Neuronal stem cell (in vitro differentiated cells): ENCODE measurements at places on chromosomes 2 and 18.

DNA sequence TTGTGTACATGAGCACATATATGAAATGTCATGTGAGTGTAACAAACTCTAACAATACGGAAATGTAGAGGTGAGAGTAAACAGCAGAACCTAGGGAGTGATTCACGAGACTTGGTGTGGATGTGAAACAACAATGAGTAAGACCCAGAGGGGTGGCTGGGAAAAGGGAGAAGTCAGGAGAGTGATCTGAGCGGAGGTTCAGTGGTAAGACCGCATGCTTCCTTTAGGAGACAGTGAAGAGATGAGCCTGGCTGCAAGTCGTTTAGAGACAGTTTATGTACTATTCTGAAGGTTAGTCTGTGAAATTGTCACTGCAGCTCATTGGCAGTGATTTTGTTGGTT, 150.6 kb downstream of the PRPF40A start:
- no peak for DNase-seq

DNA sequence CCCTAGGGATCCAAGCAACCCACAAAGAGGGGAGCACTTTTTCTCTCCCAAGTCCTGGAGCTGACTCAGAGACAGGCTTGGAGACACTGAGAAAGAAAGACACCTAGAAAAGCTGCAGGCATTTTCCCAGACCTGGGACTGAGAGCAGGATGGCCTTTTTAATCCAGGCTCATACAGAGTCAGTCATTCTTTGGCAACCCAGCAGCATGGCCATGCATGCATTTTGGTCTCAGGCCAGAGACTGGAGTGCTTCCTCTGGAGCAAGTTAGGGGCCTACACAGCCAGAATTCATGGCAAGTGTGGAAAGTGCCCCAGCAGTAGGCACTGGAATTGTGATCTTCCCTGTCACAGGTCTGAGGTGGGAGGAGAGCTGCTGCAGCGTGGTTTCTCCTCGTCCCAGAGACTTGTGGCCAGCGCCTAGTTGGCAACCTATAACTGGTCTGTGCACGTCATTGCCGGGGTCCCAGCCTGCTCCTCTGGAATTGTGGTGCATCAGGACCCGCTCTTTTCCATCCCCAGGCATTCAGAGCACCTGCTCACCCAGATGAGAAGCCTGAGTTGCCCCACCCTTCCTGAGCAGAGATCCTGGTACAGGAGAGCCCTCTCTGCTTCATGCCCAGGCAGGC, 231.9 kb upstream of the RAB6C start:
- DNase-seq, result no peak

- no peak for DNase-seq
These were observed 5.2 kb downstream of the GATA6 start for GRCh38 chr18:22174341-22175145.

GRCh38 chr18:50038448-50038847, 156.5 kb downstream of the MYO5B start:
- no peak for DNase-seq

DNA sequence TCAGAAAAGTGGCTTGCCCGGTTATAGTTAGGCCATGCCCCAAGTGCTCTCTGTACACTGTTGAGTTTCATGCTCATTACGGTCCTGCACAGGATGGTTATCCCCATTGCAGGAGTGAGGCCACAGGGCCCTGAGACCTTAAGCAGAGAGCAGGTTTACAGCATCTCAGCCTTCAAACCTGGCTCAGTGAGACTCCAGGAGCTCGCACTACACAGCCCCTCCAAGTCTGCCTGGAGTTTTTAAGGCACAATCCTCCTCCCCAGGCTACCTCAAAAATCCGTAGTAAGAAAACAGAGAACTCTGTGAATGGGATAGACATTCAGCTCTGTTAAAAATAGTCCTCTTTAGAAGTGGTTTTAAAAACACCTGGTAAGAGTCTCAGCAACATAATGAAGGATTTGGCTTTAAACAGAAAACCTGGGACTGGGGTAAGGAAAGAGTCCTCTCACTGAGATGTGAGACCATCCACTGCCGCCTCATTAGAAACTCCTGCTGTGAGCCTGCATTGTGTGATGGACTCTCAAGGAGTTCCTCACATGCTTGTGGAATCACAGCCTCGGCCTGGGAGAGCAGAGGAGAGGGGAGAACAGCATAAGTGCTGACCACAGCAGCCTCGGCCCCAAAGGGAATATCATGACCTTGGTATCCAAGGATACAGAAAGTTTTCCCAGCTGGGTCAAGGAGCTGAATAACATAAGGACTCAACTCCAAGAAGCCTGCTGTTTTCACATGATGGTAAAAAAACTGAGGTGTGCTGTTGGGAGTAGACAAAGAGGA, 214.8 kb downstream of the ATAD2B start:
- peak; percentile 45 for DNase-seq

GRCh38 chr2:23526114-23526513, 141.1 kb downstream of the KLHL29 start:
- no peak for DNase-seq

DNA sequence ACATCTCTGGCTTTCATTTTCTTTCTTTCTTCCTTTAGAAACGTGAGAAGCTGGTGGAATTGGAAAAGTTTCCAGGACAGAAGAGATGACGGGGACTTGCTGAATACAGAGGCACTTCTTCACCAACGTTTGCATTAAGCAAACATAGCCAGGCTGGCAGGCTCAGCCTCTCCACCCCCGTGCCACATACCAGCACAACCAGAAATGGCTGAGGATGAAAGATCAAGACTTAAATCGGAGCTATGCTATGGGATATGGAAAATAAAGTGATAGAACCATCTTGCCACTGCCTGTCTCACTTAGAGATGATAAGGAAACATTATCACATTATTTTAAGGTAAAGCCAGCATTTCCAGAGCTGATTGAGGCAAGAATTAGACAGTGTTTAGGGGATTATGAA, 483.3 kb downstream of the BCL11A start:
- no peak for DNase-seq

GRCh38 chr2:182047544-182047943, 61.9 kb downstream of the PPP1R1C start:
- no peak for DNase-seq

DNA sequence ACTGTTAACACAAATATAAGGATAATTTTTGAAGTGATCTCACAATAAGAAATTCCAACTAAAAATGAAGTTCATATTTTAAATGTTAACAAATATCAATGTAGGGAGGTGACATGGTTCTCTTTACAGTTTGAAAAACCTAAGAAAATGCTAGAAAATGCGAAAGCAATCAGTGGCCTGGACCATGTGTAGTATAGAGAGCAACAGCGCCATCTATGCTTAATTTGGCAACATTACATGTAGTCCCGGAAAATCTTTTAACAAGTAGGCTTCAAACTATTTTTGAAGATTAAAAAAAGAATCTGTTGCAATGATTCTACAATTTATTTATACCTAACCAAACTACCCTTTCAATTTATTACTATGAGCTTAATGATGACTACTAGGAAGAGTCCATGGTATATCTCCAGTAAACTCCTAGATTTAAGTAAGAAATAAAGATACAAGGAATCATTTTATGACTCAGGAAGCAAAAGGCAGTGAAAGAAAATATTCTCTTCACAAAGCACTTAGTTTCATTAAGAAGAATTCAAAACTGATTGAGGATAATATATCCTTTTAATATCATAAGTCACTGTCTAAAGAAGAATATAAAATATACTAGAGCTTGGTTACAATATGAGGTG, 33.3 kb downstream of the NDUFA10 start:
- peak; percentile 32 for DNase-seq

GRCh38 chr2:46051085-46051484, 246.1 kb upstream of the EPAS1 start:
- DNase-seq, result no peak

GRCh38 chr2:110815938-110816337, 83.6 kb downstream of the ACOXL start:
- DNase-seq, result no peak

DNA sequence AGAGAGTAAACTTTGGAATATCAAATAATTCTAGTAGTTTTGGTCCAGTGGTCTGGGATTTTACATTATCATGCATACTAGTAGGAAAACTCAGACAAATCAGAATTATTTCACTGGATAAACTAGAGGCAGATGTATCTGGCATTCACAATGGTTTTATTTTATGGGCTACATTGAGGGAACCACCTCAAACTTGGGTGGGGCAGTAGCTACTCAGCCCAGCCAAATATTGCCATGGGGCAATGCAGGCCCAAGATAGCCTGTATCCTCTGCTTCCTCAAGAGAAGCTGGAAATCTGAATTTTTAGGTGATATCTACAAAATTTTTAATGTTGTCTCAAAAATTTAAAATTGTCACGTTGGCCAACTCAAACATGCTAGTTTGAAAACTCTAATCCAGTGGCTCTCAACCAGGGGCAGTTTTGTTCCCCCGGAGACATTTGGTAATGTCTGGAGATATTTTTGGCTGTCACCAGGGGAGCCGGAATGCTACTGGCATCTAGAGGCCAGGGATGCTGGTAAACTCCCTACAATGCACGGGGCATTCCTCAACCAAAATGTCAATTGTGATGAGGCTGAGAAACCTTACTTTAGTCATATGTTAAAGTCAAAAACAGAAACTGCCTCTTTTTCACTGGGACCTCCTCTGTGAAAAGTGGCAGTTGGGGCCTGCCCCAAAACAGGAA, 172.8 kb upstream of the SPRED2 start:
- DNase-seq, result no peak

GRCh38 chr2:161166538-161167409, 6.5 kb downstream of the TANK start:
- DNase-seq, result no peak

GRCh38 chr2:69147841-69148533, 135.0 kb downstream of the ANTXR1 start:
- no peak for DNase-seq

DNA sequence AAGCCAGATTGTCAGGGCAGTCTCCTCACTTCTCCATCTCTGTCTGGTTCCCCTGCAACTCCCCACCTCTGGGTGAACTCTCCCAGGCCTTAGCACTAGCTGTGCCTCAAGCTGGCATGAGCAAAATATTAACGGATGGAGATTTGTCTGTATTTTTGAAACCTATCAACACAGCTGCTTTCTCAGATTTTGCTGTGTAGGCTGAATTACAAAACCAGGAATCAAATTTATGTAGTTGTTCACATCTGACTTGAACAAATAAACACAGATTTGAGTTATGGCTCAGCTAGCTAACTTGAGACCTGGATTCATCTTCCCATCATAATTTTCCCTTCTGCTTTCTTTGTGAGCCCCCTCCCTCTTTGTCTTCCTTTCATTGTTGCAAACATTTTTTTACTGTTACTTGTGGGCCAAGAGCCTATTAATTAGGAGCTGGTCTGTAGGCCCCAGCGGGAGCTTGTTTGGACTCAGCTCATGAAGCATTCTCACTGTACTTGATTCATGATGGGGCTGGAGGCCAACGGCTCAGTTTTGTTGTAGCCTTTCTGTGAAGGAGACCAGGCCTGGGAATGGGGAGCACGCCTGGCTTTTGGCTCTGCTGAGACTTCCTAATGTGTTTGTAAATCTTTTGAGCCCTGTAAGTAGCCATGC, 164.1 kb upstream of the GATA6 start:
- no peak for DNase-seq
